ENCODE measurements at places on chromosomes 4 and X.
A peak's percentile ranks its signal among the peaks of the same experiment; 100 is the strongest.

- DNase-seq = peak; percentile 44
Measured at GRCh38 chr4:74934016-74934831, 1.3 kb downstream of the PARM1 start.

GRCh38 chrX:40878766-40879165, 143.4 kb upstream of the MED14 start:
- DNase-seq = no peak

DNA sequence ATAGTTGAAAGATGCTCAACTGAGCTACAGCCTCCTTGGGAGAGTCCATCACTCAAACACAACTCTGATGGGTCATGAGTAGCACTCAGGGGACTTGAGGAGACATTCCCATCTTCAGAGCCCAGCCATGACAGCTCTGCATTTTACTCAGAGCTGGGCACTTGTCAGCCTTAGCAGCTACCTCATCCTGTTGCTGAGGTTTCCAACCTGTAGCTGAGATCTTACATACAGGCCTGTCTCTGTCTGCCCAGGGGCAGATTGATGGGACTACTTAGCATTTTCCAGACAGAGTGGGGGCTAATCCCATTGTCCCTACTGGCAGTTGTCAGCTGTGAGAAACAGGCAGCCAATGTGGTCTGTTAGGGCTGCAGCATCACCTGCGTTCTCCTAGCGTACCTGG, 3.5 kb downstream of the FHDC1 start:
- DNase-seq = no peak

- peak; percentile 5 for DNase-seq
Measured at GRCh38 chrX:110420771-110421499, 62.3 kb downstream of the RTL9 start.

Measured in Kasumi-1 (cell line).